Activated CD8-positive, alpha-beta memory T cell treated with anti-CD3 and anti-CD28 coated beads for 4 hours (primary cell): ENCODE measurements at places on chromosomes 12 and 14.

DNA sequence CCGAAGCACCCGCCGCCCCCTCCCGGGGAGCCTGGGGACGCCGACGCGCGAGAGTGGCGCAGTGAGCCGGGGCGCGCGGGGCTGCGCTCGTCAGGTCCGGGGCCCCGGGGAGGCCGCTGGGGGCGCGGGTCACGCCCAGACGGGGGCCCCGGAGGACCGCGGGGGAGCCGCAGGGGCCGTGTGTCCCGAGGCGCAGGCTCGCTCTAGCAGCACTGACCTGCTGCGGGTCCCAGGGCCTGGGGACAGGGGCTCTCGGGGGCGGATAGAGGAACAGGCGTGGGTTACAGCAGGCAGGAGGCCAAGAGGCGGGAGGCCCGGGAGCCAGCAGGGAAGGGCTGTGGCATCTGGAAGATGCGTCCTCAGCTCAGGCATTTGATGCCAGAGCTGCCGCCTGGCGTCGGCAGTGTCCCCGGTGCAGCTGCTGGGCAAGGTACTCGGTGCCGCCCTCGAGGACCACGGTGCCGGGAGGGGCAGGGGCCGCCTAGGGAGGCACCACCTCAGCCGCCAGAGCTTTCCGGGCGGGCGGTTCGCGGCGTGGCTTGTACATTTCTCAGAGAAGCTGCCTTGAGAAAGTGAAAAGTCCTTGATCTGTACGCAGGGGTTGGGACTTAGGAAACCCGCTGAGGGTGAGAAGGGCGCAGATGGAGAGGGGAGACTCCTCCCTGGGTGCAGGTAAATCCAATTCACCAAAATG lies 1.2 kb downstream of the WNT5B start:
- no peak for DNase-seq

- DNase-seq = no peak
These were observed 168.4 kb upstream of the AVPR1A start for GRCh38 chr12:63319386-63319785.

GRCh38 chr12:120941846-120942405 lies 36.4 kb upstream of the HNF1A start:
- no peak for DNase-seq

DNA sequence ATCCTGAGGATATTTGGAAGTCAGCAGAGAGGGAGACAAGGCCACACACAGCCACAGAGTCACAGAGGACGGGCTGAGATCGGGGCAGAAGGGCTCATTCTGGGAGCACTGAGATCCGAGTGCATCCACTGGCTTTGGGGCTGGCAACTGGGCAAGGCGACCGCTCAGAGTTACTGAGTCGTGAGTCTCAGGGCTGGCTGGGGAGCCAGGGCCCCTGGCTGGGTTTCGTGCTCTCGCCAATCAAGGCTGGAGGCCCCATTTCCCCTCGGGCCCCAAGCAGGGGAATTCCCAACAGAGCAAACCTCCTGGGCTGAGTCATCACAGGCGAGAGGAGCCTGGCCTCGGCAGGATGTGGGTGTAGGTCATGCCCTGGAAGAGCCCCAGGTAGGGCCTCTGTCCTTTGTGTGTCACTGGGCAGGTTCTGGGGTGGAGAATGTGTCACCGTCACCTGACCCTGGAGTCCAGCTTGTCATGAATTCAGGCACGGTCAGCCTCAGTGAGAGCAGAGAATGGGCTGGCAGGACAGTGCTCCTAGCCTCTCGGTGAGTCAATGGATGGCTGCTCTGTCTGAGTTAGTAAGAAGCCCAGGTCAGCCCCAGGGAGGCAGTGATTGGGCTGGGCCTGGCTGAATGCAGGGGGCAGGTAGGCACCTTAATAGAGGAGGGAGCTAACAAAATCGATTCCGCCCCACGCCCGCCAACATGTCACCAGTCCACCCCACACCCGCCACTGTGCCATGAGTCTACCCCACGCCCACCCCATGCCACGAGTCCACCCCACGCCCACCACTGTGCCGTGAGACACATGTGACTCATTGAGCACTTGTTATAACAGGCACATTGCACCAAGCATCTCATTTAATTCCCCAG lies 16.9 kb downstream of the ASB2 start:
- DNase-seq = peak; percentile 82

DNA sequence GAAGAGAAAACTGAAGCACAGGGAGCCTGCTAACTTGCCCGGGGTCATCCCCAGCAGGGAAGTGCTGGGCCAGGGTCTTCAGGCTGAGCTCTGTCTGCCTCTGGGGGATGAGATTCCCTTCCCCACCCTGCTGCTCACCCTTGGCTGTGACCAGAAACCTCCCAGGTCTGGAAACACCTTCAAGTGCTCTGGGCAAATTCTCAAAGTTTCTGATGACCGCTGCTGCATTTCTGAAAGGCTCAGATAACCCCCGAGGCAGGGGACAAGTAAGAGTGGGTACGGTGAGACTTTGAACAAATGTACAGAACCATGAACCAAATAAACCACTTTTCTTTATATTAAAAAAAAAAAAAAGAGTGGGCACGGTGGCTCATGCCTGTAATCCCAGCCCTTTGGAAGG lies 41.3 kb downstream of the LTBP2 start:
- DNase-seq = no peak

DNA sequence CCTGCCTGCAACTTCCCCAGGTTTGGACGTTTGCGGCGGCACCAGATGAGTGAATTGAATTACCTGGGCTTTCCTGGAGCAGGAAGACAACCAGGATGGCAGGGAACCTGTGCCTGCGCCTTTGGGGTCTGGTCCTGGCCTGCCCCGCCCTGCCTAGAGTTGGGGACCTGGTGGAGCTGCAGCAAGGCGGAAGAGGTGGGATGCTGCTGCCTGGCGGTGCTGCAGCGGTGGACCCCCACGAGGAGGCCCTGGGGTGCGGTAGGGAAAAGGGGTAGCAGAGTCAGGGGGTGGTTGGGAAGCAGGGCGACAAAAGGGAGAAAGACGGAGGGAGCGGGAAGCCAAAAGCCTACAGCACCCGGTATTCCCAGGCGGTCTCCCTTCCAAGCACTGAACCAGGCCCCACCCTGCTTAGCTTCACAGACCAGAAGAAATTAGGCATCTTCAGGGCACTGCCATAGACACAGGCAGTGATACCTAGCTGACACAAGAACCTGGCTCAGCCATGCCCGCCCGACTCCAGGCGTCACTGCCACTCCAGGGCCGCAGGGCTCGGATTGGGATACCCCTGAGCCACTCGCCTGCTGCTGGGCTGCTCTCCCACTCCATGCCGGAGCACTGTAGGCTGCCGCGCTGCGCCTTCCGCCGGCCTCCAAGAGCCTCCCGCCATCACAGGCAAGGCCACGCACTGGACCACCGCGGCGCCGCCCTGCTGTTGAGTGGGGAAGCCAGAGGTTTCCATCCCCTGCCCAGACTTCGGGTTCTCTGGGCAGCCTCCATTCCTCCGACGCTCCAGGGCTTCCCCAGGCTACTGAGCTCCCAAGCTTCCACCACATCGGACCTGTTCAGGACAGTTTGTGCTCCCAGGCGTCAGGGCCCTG lies 155.2 kb upstream of the ALG10B start:
- DNase-seq = no peak

GRCh38 chr12:85963326-85963725 lies 89.2 kb downstream of the NTS start:
- no peak for DNase-seq

GRCh38 chr14:99148131-99148530 lies 123.9 kb downstream of the BCL11B start:
- no peak for DNase-seq
